KG1 (cell line): ENCODE measurements at places on chromosomes 1 and 21.
A peak's percentile ranks its signal among the peaks of the same experiment; 100 is the strongest.

GRCh38 chr1:153545067-153546055 lies at the start of gene S100A4:
Gene S100A4 (minus strand): TSS chr1:153545806. CDS start chr1:153544794, 1,012 bp downstream.
- peak; percentile 53 for DNase-seq

DNA sequence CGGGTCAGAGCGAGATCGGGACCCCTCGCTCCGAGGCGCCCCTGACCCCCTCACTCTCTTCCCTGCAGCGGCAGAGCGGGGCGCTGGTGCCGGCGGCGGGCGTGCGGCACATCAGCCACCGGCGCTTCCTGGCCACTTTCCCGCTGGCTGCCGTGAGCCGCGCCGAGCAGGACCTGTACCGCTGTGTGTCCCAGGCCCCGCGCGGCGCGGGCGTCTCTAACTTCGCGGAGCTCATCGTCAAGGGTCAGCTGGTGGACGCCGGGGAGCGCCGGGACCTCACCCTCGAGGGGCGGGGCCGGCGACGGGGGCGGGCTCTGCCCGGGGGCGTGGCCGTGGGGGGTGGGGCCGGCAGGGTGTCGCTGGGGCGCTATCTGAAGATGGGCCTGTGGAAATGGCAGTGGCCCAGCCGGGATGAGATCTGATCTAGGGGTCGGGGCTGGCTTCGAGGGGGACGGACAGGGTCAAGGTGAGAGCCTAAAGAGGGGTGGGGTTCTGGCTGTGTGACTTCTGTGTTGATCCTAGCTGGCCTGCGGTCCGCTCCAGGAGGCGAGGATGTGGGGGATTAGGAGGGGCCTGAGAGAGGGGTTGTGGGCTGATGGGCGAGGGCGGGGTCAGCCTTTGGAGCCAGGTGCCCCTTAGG lies 23.6 kb downstream of the PTPRU start:
- DNase-seq: no peak

GRCh38 chr1:31706384-31707058 lies 2.7 kb upstream of the COL16A1 start:
- DNase-seq: no peak

DNA sequence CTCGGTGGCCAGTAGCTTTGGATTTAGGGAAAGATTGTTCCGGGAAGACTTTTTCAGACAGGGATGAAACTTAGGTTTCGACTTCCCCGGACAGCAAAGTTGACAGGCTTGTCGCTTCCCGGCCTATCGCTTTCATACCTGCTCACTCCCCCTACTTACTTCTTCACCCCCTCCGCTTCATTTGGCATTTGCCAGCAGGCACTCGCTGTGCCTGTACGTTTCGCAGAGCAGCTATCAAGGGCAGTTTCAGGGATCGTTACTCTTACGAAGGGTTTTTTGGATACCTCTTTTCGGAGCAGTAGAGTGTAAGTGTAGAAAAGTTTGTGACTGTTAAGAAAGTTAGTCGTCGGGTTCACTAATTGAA lies 393 bp downstream of the BLZF1 start:
- DNase-seq: no peak

- DNase-seq: no peak
Observed at GRCh38 chr1:178168536-178168935, 74.6 kb downstream of the RASAL2 start.

GRCh38 chr1:153951801-153952200 lies 5.3 kb upstream of the DENND4B start:
- DNase-seq: no peak

DNA sequence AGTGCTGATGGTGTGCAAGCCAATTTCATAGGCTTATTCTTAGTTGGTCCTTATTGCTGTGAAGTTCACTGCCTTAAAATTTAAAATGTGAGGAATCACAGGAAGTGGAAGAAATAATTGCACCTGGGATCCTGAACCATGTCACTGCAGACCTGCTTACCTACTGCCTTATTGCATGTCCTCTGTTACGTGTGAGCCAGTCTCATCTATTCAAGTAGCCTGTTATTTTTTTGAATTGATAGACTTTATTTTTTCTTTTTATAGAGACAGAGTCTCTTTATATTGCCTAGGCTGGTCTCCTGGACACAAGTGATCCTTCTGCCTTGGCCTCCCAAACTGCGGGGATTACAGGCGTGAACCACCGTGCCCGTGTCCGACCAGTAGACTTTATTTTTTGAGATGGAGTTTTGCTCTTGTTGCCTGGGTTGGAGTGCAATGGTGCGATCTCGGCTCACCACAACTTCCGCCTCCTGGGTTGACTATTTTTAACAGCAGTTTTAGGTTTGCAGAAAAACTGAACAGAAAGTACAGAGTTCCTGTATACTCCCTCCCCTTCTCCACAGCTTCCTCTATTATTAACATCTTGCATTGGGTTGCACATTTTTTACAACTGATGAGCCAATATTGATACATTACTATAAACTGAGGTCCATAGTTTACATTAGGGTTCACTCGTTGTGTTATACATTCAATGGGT lies 14.0 kb upstream of the DISC1 start:
- peak; percentile 62 for DNase-seq

DNA sequence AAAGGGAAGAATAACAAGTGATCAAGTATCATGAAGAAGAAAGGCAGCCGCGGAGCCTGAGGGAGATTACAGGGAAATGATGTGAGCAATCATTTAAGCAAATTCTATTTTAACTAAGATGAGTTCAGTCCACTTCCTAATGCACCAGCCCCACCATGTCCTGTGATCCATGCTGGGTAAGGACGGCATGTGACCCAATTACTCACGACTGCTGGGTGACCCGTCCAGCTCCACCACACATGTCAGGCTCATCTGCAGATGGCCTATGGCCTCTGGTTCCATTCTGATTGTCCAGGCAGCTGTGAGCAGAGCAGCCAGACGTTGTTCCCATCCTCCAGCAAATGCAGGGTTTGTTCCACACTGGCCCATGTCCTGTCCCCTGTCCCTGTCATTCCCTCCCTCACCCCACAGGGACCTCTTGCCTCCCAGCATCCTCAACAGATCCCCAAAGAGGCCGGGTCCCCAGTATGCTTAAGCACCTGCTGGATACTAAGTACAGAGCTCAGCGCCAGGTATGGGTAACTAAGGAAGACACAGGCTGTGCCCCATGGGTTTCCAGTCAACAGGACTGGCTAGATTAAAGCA lies 87.9 kb downstream of the MATN1 start:
- no peak for DNase-seq

- DNase-seq: no peak
Observed at GRCh38 chr21:40732253-40733023, 114.5 kb downstream of the DSCAM start.

DNA sequence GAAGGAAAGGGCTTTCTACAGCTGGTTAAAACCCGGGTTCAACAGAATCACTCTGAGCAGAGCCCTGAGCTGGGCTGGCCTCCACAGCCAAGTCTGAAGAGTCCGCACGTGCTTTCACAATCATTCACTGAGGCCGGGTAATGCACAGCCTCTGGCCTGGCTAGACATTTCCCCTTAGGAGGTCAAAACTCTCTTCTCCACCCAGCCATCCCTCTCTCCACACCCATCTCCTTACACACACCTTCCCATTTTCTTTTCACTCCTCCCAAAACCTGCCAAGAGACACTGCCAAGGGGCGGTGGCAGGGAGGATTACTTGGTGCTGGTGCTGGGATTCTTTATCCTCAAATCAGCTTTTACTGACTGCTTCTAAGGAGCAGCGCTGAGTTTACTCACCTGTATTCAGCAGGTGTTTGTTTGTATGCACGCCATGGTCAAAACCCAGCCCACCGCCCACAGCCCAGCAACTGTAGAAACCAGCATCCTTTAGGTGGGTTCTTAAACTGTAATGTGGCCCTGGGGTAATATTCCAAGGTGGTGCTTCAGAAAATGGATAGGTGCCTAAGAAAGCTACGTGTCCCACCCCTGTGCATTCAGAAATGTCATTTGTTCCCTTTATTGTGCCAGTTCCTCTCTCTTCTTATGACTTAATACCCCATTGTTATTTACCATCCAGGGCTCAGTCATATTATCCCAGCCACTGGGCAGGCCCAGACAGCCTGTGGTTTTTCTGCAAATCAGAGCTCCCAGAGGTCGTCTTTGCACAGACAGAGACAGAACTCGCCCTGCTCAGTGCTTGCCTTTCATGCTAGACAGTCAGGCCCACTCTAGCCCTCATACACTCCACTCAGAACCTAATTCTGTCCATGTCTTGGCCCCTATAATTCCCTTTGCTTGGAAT lies 80.2 kb downstream of the ADSS2 start:
- no peak for DNase-seq

- DNase-seq: no peak
Observed at GRCh38 chr1:109917051-109917767, 6.6 kb downstream of the CSF1 start.

DNA sequence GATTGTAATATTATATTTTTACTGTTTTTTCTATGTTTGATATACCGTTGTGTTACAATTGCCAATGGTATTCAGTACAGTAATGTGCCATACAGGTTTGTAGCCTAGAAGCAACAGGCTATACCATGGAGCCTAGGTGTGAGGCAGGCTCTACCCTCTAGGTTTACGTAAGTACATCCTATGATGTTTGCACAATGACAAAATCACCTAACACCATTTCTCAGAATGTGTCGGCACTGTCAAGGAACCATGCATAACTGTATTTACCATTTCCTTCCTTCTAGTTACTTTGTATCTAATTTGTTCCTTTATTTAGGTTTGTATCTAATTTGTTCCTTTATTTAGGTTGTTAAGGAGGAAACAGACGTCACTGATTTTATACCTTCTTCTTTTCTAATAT lies 9.9 kb downstream of the NPHP4 start:
- no peak for DNase-seq

- DNase-seq: no peak
Observed at GRCh38 chr1:56788102-56788501, 31.1 kb downstream of the FYB2 start.

GRCh38 chr1:108154314-108154713 lies 45.8 kb downstream of the SLC25A24 start:
- no peak for DNase-seq
